ENCODE measurements at places on chromosomes 7 and 10.

DNA sequence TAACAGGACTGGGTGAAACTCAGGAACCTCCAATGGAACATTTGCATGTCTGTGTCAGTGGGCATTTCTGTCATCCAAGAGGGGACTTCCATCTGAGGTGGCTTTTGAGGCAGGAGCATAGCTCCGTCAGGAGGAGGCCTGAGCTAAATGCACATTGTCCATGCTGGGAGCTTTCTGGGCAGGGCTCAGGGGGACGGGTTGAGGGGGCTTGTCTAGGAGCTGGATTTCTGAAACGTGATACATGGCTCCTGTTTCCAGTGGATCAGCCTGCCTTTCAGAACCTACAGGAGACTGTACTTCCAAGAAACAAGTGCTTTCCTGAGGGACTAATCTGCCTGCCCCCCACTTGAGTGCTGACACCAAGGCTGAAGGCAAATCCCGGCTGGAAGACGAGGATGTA, 40.5 kb upstream of the GDF10 start:
- DNase-seq = no peak

GRCh38 chr7:104296900-104297299, 31.5 kb upstream of the LHFPL3 start:
- DNase-seq = no peak

DNA sequence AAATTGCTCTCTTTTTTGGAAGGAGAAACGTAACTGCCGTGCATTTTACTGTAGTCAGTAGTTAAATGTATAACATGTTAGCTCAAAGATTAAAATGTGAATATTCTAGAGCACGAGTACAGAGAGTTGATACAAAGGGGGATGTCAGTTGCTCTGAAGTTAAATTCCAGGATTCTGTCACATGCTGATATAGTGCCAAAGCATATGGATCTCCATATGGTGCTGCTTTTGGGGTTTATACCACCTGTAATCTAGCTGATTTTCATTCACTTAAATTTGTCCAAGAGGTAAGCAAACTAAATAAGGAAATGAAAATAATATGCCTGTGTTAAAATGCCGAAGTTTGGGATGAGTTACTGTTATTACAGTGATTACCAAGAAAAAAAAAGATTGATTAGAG, 298.6 kb downstream of the EXOC4 start:
- DNase-seq = no peak

GRCh38 chr7:101542527-101543241, 86.4 kb downstream of the MYL10 start:
- peak; percentile 50 for DNase-seq

DNA sequence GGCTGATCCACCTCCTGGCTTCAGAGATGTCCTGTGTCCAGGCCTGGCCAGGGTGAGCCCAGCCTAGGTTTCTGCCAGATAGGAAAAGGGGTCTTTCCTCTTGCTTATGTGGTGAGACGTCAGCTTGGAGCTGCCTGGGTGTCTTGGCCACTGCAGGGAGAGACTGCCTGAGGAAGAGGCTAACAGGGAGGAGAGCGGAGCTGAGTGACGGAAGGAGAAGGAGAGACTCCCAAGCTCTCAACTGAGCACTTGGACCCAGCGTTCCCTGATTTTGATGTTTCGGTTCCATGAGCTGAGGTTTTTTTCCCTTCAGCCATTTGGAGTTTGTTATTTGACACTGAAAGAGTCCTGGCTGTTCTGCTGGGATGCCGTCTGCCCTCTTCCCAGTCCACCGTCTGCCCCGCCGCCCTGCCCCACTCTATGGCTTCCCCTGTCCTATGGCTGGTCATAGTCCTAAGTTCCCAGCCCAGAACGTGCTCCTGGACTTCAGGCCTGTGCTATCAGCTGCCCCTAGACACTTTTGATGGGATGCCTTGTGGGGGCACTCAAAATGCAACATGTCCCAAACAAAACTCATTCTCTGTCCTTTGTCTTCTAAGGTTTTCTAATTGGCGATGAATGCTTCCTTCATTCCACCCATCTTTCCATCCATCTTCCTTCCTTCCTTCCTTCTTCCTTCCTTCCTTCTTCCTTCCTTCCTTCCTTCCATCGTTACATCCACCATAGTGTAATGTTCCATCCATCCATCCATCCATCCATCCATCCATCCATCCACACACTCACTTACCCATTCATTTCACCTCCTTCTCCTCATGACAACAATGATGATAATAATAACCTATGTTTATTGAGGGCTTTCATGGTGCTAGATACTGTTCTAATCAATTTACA, 20.3 kb upstream of the PCBD1 start:
- DNase-seq = no peak

All from stimulated activated CD8-positive, alpha-beta memory T cell treated with anti-CD3 and anti-CD28 coated beads, Interleukin-7, amount 100 ng/mL, for 48 hours (primary cell).